ENCODE measurements at places on chromosomes 11 and 22. TPM values are rescaled to one million over a fixed set of nuclear protein-coding genes. Genes with fewer than 3 reads are reported as not detected.

The PATE4 gene
- total RNA-seq: not detected

The CABP4 gene
- 4.2 TPM for total RNA-seq

The IL17REL gene
- 0.07 TPM for total RNA-seq

The RPS6KA4 gene
- 30.8 TPM for total RNA-seq

The ABCC8 gene
- not detected for total RNA-seq

The IGF2 gene
- total RNA-seq: 0.32 TPM

The MCAM gene
- 2.8 TPM for total RNA-seq

The ST14 gene
- not detected for total RNA-seq

The CLMP gene
- total RNA-seq: 0.91 TPM

The HTR3B gene
- total RNA-seq: not detected

The PHOX2A gene
- total RNA-seq: not detected

The ASCL2 gene
- total RNA-seq: not detected

The SMPD1 gene
- total RNA-seq: 50.9 TPM

The FREY1 gene
- total RNA-seq: 2.7 TPM

The TMEM126A gene
- 40.1 TPM for total RNA-seq

The B3GAT1 gene
- 1.9 TPM for total RNA-seq

The AAMDC gene
- total RNA-seq: 5.9 TPM

The CARNS1 gene
- total RNA-seq: 0.66 TPM

The KRTAP5-10 gene
- not detected for total RNA-seq

The NLRP6 gene
- 11.7 TPM for total RNA-seq

The NRIP3 gene
- 4.2 TPM for total RNA-seq

The CLCF1 gene
- 0.29 TPM for total RNA-seq

All from T-helper 1 cell treated with Interleukin-12 subunit alpha and Interleukin-12 subunit beta and Interleukin-4 antibody, amounts not matched to agents 30 ng/mL and 1 ng/mL, for 36 hours (primary cell).